ENCODE measurements at places on chromosomes 11 and 22.

DNA sequence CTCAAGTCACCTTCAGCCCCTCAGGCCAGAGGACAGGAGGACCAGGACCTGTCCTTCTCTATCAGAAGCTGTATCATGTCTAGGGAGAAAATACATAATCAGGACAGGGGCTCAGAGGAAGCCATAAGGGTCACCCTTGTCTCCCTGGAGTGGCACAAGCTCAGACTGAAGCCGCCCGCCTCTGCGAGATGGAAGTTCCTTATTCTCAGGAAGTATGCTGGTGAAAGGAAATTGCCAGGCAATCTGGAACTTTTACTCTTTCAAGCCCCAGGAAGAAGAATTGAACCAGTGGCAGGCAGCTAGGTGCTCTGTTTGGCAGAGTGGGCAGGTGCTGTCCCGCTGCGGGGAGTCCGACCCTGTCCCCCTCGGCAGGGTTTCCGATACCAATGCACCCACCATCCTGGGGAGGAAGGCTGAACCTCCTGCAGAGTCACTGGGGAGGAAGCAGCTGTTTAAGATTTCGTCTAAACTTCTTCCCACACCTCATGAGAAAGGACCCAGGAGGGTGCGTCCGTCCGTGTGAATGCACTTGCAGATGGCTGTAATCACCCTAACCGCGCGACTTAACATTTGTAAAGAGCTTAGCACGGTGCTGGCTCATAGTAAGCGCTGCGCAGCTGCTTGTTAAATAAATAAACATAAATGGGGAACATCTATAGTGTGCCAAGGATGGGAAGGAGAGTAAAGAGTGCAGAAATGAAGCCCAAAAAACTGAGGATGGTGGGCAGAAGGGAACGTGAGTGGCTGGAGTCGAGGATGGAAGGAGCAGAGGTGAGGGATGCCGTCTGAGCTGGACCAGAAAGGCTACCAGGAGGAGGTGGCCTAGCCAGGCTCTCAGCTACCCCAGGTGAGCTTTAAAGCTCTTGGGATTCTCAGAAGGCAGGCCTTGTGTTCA, 5.0 kb upstream of the ANO1 start:
- no peak for DNase-seq

DNA sequence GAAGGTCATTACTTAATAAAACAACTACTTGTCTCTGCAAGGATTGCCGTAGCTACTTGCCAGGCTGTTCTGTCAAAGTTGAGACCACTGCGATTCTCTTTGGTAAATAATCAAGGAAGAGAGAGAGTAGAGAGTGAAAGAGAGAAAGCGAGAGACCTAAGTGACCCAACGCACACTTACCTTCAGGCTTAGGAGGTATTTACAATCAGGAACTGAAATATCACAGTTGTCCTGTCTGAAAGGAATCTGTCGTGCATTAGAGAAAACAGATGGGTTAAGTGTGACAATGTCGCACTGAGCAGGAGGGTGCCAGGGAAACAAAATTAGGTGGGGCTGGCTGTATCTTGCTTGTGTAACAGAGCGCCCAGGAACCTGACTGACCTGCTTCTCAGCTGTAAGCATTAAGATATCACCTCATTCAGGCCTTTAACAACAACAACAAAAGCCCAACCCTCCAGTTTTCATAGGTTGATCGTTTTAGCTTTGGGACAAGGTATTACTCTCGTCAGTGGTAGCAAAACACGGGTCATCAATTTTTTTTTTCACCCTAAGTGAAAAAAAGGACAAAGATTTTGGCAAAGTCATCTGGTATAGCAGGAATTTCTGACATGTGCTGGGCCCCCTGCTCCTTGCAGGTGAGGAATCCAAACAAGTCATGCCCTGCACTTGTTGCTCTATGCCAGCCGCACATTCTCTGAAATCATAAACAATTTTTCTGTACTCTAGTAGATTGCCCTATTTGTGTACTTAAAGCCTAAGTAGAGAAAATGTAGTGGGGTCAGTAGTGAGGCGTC, at the start of gene MUC15:
Gene MUC15, minus strand, starts transcription at position 403 of the 794 bp plus-strand sequence. CDS start 5,169 bp downstream, outside the sequence.
- no peak for DNase-seq

DNA sequence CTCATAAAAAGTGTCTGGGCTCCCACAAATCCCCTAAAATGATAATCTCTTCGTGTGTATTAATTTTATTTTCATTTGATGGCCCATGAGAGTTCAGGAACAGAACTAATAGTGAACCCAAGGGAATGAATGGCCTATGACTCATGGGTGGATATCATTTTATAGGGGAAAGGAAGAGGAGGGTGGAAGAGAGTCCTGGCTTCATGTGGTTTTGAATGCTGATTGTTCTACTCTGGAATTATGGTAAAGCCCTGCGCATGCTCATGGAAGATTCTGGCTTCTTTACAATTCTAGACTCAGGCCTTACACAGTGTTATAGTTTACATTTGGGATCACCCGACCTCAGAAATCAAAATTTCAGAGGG, 35.2 kb downstream of the MAML2 start:
- no peak for DNase-seq

GRCh38 chr22:35446365-35446764, 46.4 kb downstream of the MCM5 start:
- DNase-seq: no peak

DNA sequence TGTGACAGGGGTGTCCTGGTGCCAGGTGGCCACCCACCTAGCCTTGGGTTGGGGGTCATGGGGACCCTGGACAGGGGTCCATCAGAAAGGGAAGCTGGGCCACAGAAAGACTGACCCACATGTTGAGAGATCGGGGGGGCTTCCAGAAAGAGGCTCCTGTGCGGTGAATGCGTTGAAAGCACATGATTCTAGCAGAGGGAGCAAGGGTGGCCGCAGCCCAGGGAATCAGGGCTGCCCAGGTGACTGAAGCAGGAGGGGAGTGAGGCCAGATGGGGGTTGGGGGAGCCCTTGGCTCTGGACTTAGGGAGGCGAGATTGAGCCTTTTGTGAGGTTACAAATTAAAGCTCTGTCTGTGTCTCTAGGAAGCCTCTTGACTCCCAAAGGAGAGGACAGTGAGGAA, 80.7 kb downstream of the MORC2 start:
- DNase-seq: no peak

GRCh38 chr22:50739894-50740293, 1.9 kb downstream of the ACR start:
- DNase-seq: no peak

GRCh38 chr11:134751766-134752165, 339.7 kb upstream of the B3GAT1 start:
- DNase-seq: no peak

DNA sequence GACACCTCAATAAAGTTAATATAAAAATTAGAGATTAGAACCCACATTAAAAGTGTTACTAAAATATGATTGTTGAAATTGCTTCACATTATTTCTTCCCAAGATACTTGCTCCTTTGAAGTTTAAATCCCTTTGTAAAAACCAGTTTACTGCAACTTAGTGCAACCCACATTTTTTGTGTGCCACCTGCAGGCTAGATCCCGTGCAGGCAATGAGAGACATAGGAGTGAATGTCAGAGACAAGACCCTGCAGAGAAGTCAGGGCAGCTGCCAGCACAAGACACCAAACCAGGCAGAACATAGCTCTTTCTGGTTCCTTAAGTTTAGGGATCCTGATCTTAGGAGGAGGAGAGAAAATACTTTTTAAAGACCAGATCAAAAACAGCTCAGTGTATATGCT, 142.8 kb upstream of the MTNR1B start:
- no peak for DNase-seq

DNA sequence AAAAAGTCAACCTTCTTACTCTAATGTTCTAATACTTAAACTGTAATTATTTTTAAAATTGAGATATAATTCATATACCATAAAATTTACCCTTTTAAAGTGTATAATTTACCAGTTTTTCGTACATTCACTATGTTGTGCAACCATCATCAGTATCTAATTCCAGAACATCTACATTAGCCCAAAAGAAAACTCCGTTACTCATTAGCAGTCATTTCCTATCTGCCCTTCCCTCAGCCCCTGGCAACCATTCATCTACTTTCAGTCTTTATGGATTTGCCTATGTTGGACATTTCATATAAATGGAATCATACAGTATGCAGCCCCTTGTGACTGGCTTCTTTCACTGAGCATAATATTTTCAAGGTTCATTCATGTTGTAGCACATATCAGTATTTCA, 22.2 kb downstream of the SGSM3 start:
- DNase-seq: no peak

GRCh38 chr11:117814766-117815261, 9.7 kb downstream of the FXYD2 start:
- DNase-seq: no peak

Measured in HuH-7 (cell line).